H54 (cell line): ENCODE measurements at places on chromosomes 5 and 9.

DNA sequence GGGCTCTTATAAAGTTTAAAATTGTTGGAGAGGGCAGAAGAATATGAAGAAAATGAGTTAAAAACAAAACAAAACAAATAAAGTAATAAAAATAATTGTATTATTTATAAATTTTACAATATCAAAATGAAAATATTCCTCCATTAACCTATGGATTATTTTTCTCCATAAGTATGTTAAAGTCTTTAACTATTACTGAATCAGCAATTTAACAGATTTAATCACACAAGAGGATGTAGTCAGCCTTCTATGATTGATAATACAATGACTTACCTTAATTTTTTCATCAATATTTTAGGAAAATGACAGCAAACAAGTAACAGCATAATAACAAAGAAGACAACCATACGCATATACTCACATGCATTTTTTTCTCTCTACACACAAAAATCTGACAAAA, 1195.3 kb upstream of the NUDT12 start:
- DNase-seq, result no peak

DNA sequence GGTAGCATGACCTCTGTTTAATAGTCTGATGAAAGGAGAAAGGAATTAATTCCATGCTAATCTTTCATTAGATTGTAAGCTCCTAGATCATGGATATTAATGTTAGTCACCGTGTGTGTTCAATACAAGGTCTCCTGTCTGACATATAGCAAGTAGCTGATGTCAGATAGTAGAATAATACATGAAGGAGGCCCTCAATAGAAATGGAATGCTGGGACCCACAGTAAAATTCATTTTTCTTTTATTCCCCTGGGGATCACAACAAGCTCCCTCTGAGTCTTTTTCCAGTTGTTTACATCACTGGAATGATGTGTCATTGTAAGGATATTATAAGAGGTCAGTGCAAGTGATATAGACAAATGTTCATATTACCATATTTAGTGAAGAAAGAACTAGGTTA, 240.3 kb upstream of the TRPC7 start:
- no peak for DNase-seq

- DNase-seq, result no peak
Observed at GRCh38 chr5:135592312-135593045, 13.7 kb upstream of the CXCL14 start.

- DNase-seq, result no peak
Observed at GRCh38 chr9:134216449-134216951, 52.1 kb upstream of the RNU6ATAC start.

- no peak for DNase-seq
Observed at GRCh38 chr9:123003466-123003865, 30.0 kb upstream of the GPR21 start.

- no peak for DNase-seq
Observed at GRCh38 chr9:93257808-93258331, 73.9 kb downstream of the WNK2 start.

DNA sequence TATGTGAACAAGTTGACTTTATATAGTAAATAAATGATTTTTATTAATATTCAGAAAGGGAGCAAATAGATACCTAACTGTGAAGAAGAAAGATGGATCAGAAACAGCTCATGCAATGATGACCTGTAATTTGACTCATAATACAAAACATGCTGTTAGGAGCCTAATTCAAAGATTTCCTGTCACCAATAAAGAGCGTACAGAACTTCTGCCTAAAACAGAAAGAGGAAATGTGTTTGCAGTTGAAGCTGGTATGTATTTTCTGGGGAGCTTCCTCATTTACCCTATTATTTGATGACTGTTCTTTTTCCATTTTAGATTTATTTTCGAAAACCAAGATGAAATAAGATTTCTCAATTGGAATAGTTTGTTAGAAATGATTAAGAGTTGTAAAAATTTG, 11.4 kb downstream of the YTHDC2 start:
- DNase-seq, result no peak

DNA sequence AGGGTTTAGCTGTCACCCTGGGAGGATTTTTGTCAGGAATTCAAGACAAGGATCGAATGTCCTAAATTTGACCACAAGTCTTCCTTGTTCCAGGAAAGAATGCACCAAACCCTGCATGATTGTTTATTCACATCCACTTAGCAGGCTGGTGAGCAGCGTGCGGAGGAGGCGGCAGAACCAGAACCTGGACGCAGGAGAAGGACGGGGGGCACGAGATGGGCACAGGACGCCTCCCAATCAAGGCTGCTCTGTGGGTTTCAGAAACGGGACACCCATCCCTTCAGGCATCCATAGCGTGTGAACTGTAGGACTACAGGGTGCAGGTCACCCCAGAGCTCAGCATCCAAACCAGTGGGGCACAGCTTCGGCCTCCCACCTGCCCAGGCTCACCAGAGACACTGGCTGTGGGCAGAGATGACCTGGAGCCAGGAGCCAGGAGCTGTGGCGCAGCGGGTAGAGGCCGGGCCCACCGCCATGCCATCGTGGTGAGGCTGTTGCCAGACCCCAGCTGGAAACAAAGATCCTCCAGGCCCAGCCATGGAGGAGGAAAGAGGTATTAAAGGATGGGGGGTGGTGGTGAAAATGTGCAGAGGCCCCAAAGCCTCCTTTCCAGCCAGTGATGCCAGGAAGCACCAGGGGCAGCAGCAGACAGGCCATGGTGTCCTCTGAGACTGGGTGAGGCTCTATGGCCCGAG, 32.3 kb upstream of the ADAMTS2 start:
- no peak for DNase-seq

- no peak for DNase-seq
Observed at GRCh38 chr9:133493845-133494540, 15.1 kb upstream of the SLC2A6 start.

GRCh38 chr9:130933114-130934046, 5.7 kb downstream of the FIBCD1 start:
- peak; percentile 53 for DNase-seq

DNA sequence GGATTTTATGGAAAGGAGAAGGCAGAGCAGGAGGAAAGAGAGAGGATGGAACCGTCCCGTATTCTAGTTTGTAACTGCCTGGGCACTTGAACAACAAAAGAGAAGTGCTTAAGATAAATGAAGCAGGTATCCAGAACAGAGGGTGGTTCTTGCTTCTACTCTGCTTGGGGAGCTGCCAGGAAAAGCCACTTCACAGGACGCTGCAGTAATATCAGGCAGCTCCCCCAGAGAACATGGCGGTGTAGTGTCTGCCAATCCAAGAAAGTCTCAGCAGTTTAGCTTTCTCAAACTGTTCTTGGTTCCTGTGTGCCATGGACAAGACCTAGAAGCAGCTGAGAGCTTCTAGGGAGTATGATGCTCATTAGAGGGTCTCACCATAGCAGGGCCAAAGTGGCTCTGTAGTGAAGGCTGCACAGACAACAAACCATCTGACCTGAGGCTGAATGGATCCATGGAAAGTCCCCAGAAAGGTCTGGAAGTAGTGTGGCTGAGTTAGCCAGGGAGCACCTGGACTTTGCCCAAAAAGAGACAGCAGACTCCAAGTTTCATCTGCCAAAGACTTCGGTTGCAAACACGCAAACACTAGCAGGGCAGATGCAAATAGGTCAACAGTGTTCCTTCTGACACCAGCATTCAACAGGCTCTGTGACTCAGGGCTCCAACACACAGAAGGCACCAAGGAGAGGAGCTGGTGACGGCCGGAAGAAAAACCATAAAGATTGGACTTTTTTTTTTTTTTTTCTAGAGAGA, 72.2 kb upstream of the TNFSF8 start:
- DNase-seq, result no peak

DNA sequence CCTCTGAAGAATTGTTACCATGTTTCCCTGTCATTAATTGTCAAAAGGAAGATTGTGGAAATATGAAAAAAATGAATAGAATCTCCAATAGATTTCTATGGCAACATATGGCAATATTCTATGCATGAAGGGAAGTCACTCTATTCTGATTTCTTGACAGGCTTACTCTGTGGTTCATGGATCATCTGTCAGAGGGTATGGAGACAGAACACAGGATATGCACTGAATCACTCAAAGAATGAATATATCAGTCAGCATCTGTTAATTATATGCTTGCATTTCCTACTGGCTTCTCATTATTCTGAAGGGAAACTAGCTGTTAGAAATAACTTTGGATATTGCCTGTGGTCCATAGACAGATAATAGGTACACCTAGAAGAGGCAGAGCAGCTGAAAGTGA, 918.9 kb downstream of the DTWD2 start:
- DNase-seq, result no peak

GRCh38 chr9:116594547-116594946, 92.6 kb upstream of the TRIM32 start:
- DNase-seq, result peak; percentile 76

DNA sequence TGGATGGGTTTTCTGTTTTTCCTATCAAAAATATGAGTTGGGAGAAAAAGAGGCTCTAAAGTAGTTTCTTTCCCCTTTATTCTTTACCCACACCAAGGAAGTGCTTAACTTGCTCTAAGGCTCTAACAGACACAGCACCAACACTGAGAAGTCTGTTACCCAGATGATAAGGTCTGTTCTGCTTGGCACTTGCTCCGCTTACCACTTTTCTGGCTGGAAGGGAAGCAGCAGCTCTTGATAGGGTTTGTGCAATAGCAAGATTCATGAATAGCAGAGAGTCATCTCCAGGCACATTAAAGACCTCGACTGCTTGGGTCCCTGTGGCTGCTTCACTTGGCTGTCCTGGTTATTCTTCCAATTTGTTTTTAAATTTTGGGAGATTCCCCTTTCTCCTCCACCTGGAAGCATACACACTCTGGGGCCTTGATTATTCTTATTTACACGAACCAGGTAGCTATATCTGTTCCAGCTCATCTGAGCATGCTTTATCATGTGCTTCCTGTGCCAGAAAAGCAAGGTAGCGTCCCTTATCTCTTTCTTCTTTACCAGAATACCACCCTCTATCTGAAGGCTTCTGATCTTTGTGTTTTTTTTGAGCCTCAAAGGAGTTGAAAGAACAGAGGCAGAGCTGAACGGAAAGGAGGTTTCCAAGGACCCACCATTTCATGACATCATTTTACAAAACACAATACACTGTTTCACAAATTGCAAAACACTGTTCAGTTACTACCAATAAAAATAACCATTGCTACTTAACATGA, 24.8 kb downstream of the PPP3R2 start:
- DNase-seq, result no peak

DNA sequence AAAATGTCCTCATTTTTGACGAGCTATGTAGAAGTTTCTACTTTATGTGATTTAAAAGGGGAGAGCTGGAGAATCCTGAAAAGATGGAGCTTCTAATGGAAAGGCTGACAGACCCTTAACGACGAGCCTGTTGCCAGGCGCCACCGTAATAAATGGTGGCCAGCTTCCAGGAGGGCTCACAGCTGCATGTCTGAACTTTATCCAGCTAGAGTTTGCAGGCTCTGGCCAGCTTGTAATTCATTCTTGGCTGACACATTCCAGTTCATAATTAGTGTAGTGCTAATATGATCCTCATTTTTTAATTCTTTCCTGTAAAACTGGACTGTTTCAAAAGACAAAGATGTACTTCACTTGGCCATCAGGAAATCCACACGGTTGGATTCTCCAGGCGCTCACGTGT, 246.7 kb downstream of the GAS1 start:
- DNase-seq, result no peak
